T-helper 17 cell (primary cell): ENCODE measurements at places on chromosomes 2 and 18. TPM values are rescaled to one million over a fixed set of nuclear protein-coding genes. Genes with fewer than 3 reads are reported as not detected.

Gene REG3G
- total RNA-seq = not detected

Gene CYP26B1
- not detected for total RNA-seq

Gene HOXD12
- not detected for total RNA-seq

Gene FBXO11
- 95.7 TPM for total RNA-seq

Gene RNF144A
- 15.1 TPM for total RNA-seq

Gene REEP1
- 2.2 TPM for total RNA-seq

Gene FAP
- total RNA-seq = not detected

Gene CPS1
- 0.63 TPM for total RNA-seq

Gene CRYGD
- total RNA-seq = not detected

Gene RAB6C
- total RNA-seq = not detected

Gene CHRND
- total RNA-seq = not detected

Gene GALNT5
- total RNA-seq = not detected

Gene SP140L
- 85.6 TPM for total RNA-seq

Gene DSC2
- total RNA-seq = not detected

Gene ZNF516
- 16.5 TPM for total RNA-seq

Gene IFT172
- total RNA-seq = 7.2 TPM

Gene TEX44
- not detected for total RNA-seq

Gene FTCDNL1
- 1.8 TPM for total RNA-seq

Gene CDC42EP3
- 45.1 TPM for total RNA-seq

Gene GPAT2
- total RNA-seq = 1.2 TPM

Gene LIPG
- not detected for total RNA-seq

Gene SKOR2
- not detected for total RNA-seq

Gene IL18R1
- 31.7 TPM for total RNA-seq
